ENCODE measurements at places on chromosomes 16 and 17.

- no peak for DNase-seq
Observed at GRCh38 chr17:7240375-7240774, 1.1 kb upstream of the PHF23 start.

- DNase-seq, result no peak
Observed at GRCh38 chr17:45951941-45952340, 47.1 kb upstream of the STH start.

- no peak for DNase-seq
Observed at GRCh38 chr17:78748048-78748729, 33.9 kb downstream of the CYTH1 start.

DNA sequence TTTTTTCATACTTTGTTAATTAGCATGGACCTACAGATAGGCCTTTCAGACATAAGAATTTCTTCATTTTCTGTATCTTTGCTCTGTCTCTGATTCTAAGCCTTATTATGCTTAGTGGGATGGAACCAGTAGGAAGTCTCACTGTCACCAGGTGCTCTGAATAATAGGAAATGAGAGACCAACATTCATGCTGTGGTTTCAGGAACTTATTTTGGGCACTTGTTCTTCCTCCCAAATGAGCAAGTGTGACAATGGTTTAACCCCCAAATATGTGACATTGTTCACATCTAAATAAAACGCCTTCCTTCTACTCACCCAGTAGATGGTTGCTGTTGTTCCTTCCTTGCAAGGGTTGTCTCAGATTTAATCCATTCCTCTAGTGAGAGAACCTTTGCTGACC is 100.2 kb downstream of the SYCE1L start:
- DNase-seq, result no peak

GRCh38 chr16:82881516-82881915 is 254.7 kb downstream of the CDH13 start:
- no peak for DNase-seq

DNA sequence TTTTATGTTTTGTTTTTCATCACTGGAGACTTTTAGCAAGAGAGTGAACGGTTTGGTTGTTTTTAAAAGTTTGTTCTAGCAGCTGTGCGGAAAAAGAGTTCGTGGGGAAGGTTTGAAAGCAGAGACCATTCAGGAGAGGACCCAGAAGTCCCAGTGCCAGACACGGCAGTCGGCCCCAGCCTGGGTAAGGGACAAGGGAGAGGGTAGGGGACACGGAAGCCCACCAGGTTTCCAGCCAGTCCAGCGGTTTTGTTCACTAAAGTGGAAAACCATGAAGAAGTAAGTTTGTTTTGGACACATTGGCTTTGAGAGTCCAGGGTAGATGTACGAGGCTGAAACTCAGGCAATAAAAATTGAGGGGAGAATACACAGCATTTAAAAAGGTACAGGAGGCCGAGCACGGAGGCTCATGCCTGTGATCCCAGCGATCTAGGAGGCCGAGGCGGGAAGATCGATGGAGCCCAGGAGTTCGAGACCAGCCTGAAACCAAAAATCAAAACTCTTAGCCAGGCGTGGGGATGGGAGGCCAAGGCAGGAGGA is 56.8 kb upstream of the RPH3AL start:
- no peak for DNase-seq

DNA sequence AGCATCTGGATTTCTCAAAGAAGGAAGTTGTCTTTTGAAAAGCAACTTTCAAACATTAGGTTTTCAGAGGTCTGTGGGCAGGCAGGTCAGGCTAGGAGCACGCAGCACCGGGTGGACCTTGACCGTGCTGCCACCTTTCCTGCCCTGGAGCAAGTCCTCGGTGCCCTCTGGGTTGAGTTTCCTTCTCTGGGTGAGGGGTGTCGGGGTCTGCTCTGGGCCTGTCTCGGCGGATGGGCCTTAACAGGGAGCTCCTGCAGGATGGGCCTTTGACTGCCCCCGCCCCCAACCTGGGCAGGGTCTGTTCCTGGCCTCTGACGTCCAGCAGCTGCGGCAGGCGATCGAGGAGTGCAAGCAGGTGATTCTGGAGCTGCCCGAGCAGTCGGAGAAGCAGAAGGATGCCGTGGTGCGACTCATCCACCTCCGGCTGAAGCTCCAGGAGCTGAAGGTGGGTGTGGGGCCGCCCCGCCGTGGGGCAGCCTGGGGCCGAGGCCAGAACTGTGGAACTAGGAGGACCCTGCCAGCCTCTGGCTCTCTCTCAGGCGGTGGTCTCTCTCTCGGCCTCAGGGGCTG is 8.7 kb downstream of the DEF8 start:
- no peak for DNase-seq

GRCh38 chr17:55004484-55004883 is 35.9 kb downstream of the STXBP4 start:
- DNase-seq, result no peak

DNA sequence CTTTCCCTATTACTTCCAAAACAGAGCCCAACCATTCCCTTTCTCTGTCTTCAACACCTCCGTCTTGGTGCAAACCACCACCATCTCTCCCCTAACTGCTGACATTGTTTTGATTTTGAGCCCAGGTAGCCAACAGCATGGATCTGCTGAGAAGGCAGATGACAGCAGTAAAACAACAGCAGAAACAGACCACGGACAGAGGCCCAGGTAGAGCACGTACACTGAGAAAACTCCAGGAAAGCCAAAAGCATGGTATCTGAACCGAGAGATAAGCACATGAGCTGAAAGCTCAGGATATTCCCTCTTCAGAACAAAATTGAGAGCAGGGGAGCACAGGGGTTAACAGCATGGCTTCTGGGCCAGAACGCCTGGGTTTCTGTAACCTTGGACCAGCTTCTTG is 18.9 kb upstream of the MAP3K14 start:
- no peak for DNase-seq

DNA sequence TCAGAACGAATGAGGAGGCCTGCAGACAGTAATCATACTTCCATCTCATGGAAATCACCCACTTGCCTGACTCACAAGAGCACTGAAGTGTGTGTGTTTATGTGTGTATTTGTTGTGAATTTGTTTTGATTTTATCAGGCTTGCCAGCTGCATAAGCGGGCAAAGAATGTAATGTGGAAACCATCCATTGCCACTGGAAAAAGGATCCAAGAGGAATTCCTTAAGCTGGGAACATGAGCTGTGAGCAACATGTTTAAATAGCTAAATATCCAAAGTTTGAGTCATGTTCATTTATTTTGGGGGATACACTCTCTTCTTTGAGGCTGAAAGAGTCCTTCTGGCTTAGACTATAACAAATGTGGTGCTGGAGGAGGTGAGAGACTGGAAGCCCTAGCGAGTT is 198.4 kb upstream of the TBX2 start:
- no peak for DNase-seq

DNA sequence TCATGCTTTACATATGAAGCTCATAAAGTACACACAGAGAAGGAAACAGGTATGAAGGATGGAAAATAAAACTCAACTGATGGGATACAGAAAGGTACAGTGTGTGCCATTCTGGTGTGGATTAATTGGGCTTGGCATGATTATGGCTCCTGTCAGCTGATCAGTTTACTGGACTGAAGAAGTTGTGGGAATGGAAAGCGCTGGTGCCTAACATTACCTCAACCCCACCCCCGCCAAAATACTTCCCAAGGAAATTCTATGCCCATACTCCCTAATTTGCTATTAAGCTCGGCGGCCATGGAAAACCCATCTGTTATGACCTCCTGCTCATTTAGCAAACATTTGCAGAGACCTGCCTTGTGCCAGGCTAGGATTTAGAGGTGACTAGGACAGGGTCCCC is 16.6 kb upstream of the PMFBP1 start:
- DNase-seq, result no peak

GRCh38 chr17:78111727-78112517 is 16.6 kb downstream of the TMC6 start:
- no peak for DNase-seq

DNA sequence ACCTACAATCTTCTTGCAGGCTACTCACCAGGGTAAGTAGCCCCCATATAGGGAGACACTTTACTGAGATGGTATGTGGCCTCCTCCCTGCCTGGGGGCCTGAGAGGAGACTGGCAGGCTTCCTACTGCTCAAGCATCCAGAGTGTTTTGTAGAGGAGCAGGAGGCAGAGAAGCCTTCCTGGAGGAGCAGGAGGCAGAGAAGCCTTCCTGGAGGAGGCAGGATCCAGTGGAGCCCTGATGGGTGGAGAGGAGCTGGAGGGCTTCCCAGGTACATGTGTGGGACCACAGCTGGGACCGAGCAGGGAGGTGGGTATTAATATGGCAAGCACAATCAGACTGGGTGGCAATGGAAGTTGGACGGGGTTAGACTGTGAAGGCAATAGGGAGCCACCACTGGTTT is 2.1 kb upstream of the ADGRG5 start:
- no peak for DNase-seq

DNA sequence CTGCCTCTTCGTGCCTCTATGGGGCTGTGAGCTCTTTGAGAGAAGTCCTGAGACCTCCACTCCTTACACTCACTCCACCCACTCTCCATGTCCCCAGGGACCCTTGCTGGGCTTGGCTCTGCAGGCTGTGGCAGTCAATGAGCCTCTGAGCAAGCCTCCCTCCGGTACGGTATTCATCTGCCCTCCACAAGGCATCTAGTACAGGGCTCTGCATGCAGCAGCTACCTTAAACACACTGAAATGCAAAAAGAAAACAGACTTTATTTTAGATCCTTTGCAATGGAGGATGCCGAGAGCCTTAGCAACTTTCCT is 38.9 kb upstream of the SMPD3 start:
- no peak for DNase-seq

DNA sequence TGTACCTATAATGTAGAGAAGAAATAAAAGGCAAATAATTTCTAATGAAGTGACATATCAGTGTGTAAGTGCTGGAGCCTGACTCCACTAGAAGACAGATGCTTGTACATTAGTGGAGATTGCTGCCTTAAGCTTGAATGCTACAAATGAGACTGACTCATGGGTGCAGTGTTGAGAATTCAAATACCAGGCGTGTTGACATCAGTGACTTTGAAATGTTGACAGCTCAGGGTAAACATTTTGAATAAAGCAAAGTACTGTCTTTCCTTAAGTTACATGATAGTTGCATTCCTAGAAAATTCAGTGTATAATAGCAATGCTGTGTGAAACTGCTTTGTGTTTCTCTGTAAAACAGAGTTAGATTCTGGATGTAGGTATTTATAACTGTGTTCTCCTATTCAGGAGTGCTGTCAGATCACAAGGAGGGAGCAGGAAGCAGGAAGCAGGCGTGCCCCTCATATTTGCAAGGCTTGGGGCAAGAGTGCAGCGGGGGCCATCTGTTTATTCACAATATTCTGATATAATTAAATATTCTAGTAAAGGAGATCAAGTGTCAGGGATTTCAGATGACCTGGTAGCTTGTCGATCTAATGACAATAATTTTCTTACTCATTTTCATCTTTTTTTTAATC is 119.0 kb downstream of the SPECC1 start:
- DNase-seq, result no peak

GRCh38 chr16:69417520-69418199 is 6.8 kb upstream of the CYB5B start:
- DNase-seq, result no peak

GRCh38 chr16:72002619-72003018 is 2.4 kb upstream of the PKD1L3 start:
- DNase-seq, result no peak

DNA sequence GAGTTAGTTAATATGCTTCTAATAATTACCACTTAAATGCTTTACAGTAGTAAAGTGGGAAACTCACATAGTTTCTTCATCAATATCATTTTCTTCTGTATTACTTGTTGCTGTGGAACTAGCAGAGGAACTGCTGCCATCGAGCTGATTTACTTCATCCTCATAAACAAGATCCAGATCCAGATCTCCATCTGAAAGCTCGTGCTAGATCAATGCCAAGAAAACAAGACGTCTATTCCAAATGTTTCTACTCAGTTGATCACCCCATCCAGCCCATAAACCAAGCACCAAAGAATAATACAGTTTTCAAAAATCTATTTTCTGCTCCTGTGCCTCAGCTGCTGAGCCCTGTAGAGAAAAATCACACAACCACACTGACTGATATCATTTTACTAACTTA is 59.1 kb downstream of the TRIM37 start:
- DNase-seq, result no peak

DNA sequence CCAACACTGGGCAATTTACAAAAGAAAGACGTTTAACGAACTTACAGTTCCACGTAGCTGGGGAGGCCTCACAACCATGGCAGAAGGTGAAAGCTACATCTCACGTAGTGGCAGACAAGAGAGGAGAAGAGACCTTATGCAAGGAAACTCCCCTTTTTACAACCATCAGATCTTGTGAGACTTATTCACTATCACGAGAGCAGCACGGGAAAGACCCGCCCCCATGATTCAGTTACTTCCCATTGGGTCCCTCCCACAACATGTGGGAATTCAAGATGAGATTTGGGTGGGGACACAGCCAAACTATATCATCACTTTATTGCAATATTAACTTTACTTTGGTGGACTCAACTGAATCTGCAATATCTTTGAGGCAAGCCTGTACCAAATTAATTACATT is 11.9 kb upstream of the ENGASE start:
- no peak for DNase-seq

- no peak for DNase-seq
Observed at GRCh38 chr17:82012640-82013295, 9.9 kb downstream of the CENPX start.

DNA sequence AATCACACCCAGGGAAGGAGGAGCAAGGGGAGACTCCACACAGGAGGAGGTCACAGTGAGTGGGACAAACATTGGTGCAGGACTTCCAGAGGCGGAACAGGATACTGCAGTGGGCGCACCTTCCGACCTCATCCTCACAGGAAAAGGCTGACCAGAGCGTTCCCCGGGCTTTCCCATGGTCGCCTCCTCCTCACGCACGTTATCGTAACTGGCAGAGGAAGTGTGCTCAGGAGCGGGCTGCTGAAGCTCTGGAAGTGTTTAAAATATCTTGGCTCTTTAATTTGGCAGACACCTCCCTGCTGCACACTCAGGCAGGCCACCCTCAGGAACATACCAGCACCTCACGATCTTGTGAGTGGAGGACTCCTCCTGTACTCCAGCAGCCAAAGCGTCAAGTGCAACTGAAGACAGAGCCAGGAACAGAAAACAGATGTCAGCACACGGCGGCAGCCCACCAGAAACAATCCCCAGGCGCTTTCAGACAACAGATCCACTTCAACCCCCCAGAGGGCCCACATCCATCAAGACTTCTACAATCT is 17.5 kb downstream of the FANCA start:
- no peak for DNase-seq

DNA sequence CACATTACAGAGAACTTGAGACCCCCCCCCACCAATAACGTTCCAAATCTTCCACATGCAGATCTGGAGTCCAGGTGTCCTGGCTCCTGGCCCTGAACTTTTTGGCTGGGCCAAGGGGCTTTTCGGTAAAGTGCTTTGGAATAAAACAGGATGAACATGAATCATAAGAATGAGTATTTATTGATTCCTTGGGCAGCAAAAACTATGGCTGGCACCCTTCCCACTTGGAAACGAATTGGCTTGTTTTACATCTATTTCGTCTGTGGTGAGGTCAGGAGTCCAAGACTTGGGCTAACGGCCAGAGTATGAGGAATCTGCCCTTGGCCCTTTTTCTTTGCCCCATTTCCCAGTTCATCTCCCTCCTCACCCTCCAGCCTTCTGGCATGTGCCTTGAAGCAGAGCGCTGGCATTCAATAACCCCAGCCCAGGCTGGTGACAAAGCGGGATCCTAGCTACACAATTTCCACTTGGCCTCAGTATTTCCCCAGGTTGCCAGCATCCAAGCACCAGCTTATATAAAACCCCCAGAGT is 4.1 kb upstream of the UBTF start:
- no peak for DNase-seq

- DNase-seq, result no peak
Observed at GRCh38 chr17:78797691-78798585, 15.9 kb upstream of the CYTH1 start.

GRCh38 chr17:68246271-68247028 is 1.4 kb upstream of the AMZ2 start:
- DNase-seq, result no peak

GRCh38 chr16:10362077-10362863 is 23.6 kb upstream of the ATF7IP2 start:
- DNase-seq, result peak; percentile 90

Measured in KG1 (cell line).